ENCODE measurements at places on chromosomes 12 and 14.

DNA sequence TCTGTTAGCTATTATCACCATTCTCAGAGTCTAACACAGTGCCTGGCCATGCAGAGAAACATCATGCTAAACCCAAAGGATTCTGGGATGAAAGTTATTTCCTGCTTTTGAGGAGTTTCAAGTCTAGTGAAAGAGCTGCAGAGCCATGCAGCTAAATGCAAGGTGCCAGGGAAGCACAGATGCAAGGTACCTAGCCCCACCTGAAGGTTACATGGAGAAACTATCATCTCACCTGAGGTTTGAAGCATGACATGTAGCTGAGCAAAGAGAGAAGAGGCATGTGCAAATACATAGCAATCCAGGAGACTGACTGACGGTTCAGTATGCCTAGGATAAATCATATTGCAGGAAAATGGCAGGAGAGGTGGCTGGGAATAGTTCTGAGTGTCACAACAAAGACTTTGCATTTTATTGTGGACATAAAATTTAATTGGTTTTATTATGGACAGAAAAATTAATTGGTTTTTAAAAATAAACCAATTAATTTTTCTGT, 170.4 kb downstream of the PRKD1 start:
- no peak for DNase-seq

DNA sequence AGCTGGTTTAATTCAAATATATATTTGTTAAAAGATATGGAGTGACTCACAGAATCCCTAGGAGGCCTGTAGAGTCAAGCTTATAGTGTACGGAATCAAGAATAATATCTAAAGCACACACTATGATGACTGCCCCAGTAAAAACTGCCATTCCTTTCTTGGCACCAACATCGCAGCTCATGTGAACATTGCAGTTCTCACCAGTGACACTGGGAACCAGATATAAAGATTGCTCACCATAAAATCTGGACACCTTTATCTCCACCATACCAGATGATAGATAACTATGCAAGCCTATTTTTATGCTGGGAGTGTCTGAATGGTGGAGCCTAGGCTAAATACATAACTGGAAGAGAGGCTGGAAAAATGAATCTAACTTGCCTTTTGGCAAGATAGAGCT, 463.9 kb upstream of the TBX3 start:
- DNase-seq, result no peak

- DNase-seq, result no peak
Measured at GRCh38 chr12:16096273-16096849, 181.1 kb downstream of the SLC15A5 start.

GRCh38 chr12:25504744-25505143, 48.3 kb downstream of the LMNTD1 start:
- DNase-seq, result no peak

- DNase-seq, result no peak
Measured at GRCh38 chr12:69211160-69211559, 28.2 kb upstream of the CPSF6 start.
